ENCODE measurements at places on chromosomes 3 and 15. TPM values are rescaled to one million over a fixed set of nuclear protein-coding genes. Genes with fewer than 3 reads are reported as not detected.

DNA sequence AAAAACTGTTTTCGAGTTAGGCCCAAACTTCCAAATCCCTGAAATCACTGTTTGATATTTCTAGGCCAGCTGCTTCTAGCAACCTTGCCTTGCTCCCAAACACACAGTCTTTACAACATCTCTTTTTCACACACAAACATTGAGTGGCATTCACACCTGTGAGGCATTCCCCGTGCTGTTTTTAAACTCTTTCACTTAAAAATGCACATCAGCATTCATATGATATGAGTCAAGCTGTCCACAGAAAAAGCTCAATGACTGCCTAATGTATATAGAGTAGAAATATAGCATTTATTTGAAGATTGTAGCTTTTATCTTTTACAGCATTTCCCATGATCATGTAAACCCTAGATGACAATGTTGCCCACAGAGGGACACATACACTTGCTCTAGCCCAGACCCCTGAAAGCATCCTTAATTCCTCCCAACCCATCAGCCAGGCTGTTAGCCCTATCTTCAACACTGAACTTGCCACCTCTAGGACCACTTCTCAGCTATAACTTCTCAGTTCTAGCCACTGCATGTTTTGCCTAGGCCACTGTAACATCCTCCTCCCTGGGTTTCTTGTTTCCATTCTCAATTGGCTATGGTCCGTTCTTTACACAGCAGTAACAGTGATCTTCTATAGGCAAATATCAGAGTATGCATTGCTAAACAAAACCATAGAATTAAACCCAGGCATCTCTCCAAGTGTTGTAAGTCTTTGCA is 782.6 kb downstream of the DIPK2A start:
- H3K36me3 ChIP-seq = no peaks in the 10 kb centered on the region
- no peak overlapping the region for H3K27ac ChIP-seq
- H3K4me1 ChIP-seq = no peaks in the 10 kb centered on the region
- no peak for DNase-seq

DNA sequence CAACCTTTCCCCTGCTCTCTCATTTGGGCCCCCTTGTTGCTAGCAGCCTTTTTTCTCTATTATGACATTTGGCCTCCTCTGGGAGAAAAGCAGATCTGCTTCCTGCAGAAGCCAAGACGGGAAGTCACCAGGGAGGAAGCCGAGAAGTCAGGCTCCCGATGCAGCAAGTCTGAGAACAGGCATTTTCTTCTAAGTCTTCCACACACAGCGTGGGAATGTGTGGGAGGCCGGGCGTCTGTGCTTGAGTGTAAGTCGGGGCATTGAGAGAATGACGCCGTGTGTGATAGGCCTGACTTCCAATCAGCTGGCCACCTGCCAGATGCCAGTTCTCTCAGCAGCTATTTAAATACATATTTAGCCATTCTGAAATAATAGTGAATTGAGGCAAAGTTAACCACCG is 75.8 kb upstream of the FAM98B start:
- no peaks in the 10 kb centered on the region for H3K4me1 ChIP-seq
- H3K27me3 ChIP-seq = no peaks in the 10 kb centered on the region

- DNase-seq = no peak
- no peaks in the 10 kb centered on the region for H3K27me3 ChIP-seq
- no peak overlapping the region for H3K27ac ChIP-seq
These were observed 59.4 kb downstream of the HACD2 start for GRCh38 chr3:123525433-123525832.

- H3K27me3 ChIP-seq = no peaks in the 10 kb centered on the region
- no peaks in the 10 kb centered on the region for H3K4me1 ChIP-seq
- no peak for DNase-seq
- H3K36me3 ChIP-seq = no peaks in the 10 kb centered on the region
- no peak overlapping the region for H3K4me3 ChIP-seq
- no peak overlapping the region for H3K27ac ChIP-seq
These were observed 182.8 kb downstream of the THRB start for GRCh38 chr3:24311881-24312280.

- H3K27ac ChIP-seq = no peak overlapping the region
- no peak for DNase-seq
- no peak overlapping the region for H3K4me3 ChIP-seq
- no peaks in the 10 kb centered on the region for H3K4me1 ChIP-seq
- H3K27me3 ChIP-seq = no peaks in the 10 kb centered on the region
- H3K36me3 ChIP-seq = peaks cover 2% of the 10 kb centered on the region
These were observed 17.2 kb downstream of the NXPE3 start for GRCh38 chr3:101796077-101796680.

- H3K4me1 ChIP-seq = no peaks in the 10 kb centered on the region
- DNase-seq = no peak
- no peaks in the 10 kb centered on the region for H3K27me3 ChIP-seq
- H3K4me3 ChIP-seq = no peak overlapping the region
- no peak overlapping the region for H3K27ac ChIP-seq
These were observed 596.6 kb upstream of the NR2F2 start for GRCh38 chr15:95733931-95734330.

GDPGP1 gene
- total RNA-seq = 6.2 TPM

- no peaks in the 10 kb centered on the region for H3K27me3 ChIP-seq
- H3K36me3 ChIP-seq = no peaks in the 10 kb centered on the region
These were observed 51.6 kb upstream of the THUMPD3 start for GRCh38 chr3:9311228-9311627.

DNA sequence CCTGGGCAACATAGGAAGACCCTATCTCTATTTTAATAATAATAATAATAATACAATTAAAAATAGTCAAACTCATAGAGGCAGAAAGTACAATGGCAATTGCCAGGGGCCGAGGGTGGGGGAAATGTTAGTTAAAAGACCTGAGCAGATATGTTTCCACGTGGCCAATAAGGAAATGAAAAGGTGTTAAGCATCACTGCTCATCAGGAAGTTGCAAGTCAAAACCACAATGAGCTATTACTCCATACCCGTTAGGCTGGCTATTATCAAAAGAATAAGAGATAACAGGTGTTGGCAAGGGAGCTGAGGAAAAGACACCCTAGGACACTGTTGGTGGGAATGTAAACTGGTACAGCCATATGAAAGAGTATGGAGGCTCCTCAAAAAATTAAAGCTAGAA is 60.4 kb upstream of the PRSS50 start:
- H3K4me1 ChIP-seq = no peaks in the 10 kb centered on the region
- no peaks in the 10 kb centered on the region for H3K27me3 ChIP-seq
- DNase-seq = no peak
- H3K4me3 ChIP-seq = no peak overlapping the region
- no peaks in the 10 kb centered on the region for H3K36me3 ChIP-seq

GRCh38 chr3:65483480-65483879 is 555.2 kb downstream of the MAGI1 start:
- H3K27me3 ChIP-seq = no peaks in the 10 kb centered on the region
- no peaks in the 10 kb centered on the region for H3K4me1 ChIP-seq
- H3K27ac ChIP-seq = no peak overlapping the region
- H3K36me3 ChIP-seq = no peaks in the 10 kb centered on the region
- H3K4me3 ChIP-seq = no peak overlapping the region

CLDN16 gene
- under 0.01 TPM for total RNA-seq

- peak; percentile 59 for DNase-seq
- no peaks in the 10 kb centered on the region for H3K4me1 ChIP-seq
- no peak overlapping the region for H3K27ac ChIP-seq
- H3K36me3 ChIP-seq = no peaks in the 10 kb centered on the region
- H3K4me3 ChIP-seq = no peak overlapping the region
These were observed 20.2 kb upstream of the BTLA start for GRCh38 chr3:112519424-112520001.

PPP4R2 gene
- 65.6 TPM for total RNA-seq

CNTN4 gene
- 0.51 TPM for total RNA-seq

DNA sequence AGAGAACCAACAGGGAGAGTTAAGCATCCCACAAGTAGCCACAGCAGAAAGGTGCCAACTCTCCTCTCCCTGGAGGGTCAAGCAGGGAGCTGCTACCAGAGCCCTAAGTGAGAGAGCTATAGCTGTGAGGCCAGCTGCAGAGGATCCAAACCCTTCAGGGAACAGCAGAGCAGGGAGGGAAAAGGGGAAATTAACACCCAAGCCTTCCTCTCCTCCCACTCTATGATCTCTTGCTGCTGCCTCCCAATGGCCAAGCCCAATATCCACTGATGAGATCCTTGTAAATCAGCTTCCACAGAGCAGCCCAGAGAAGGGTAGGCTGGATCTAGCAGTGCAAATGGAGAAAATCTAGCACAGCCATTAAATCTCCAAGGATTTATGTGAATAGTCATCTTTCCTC is 68.2 kb upstream of the THBS1 start:
- H3K27ac ChIP-seq = no peak overlapping the region
- H3K4me3 ChIP-seq = no peak overlapping the region
- no peaks in the 10 kb centered on the region for H3K27me3 ChIP-seq
- peaks cover 6% of the 10 kb centered on the region for H3K4me1 ChIP-seq
- no peak for DNase-seq

DNA sequence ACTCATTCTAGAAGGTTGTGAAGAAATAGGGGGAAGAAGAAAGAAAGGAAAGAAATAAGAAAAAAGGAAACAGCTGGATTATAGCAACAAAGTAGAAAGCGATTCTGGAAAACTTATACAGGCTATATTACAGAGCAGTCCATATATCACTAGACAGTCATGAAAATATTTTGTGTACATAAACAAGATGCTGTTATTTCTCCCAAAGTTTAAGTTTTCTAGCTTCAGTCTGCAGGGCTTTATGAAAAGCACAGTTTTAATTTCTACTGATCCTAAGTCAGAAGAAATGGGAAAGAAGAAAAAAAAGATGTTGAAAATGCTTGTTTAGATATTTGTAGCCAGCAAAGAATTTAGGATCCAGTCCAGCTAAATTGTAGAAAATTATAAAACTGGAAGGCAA is 321.4 kb upstream of the NDN start:
- H3K36me3 ChIP-seq = no peaks in the 10 kb centered on the region
- no peaks in the 10 kb centered on the region for H3K4me1 ChIP-seq
- DNase-seq = no peak
- no peaks in the 10 kb centered on the region for H3K27me3 ChIP-seq

RARRES1 gene
- total RNA-seq = 93.3 TPM

- H3K27me3 ChIP-seq = no peaks in the 10 kb centered on the region
- H3K4me3 ChIP-seq = no peak overlapping the region
- no peak overlapping the region for H3K27ac ChIP-seq
- peak; percentile 63 for DNase-seq
- H3K4me1 ChIP-seq = peaks cover 31% of the 10 kb centered on the region
These were observed 258.9 kb downstream of the UACA start for GRCh38 chr15:70504299-70504951.

- H3K27ac ChIP-seq = no peak overlapping the region
- DNase-seq = no peak
- H3K4me3 ChIP-seq = no peak overlapping the region
- no peaks in the 10 kb centered on the region for H3K4me1 ChIP-seq
These were observed 67.4 kb upstream of the OSBPL11 start for GRCh38 chr3:125662675-125663074.

ZDHHC23 gene
- total RNA-seq = 0.77 TPM

- no peaks in the 10 kb centered on the region for H3K27me3 ChIP-seq
- peak overlapping the region; percentile 47 for H3K27ac ChIP-seq
These were observed 45.9 kb downstream of the SUMF1 start for GRCh38 chr3:4421121-4421520.

- no peak overlapping the region for H3K4me3 ChIP-seq
- H3K27me3 ChIP-seq = no peaks in the 10 kb centered on the region
- DNase-seq = peak; percentile 17
These were observed 29.5 kb downstream of the SLCO3A1 start for GRCh38 chr15:91882858-91883586.

GRCh38 chr3:132254076-132254755 is 63.0 kb upstream of the ACP3 start:
- H3K4me1 ChIP-seq = peaks cover 10% of the 10 kb centered on the region
- H3K27me3 ChIP-seq = no peaks in the 10 kb centered on the region
- no peak overlapping the region for H3K27ac ChIP-seq
- no peak overlapping the region for H3K4me3 ChIP-seq
- peak; percentile 5 for DNase-seq

NEO1 gene
- total RNA-seq = 31.6 TPM

DNA sequence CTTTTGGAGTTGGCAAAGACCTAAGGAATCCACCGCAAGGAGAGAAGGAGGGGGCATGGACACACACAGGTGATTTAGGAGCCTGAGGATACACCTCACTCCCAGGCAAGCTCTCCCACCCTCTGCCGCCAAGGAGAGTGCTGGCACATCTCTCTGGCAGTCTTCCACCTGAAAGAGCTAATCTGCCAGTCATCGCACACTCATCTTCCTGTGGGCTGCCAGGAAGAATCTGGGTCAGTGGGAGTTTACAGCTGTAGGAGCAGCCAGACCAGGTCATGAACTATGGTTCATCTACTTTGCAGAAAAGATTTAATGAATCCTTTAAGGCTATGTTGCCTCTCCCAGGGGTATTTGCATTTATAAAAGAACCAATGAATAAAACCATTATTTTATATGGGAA is 170.6 kb upstream of the TSC22D2 start:
- H3K27me3 ChIP-seq = no peaks in the 10 kb centered on the region
- no peak overlapping the region for H3K4me3 ChIP-seq
- peak; percentile 49 for DNase-seq
- peaks cover 2% of the 10 kb centered on the region for H3K36me3 ChIP-seq

DNA sequence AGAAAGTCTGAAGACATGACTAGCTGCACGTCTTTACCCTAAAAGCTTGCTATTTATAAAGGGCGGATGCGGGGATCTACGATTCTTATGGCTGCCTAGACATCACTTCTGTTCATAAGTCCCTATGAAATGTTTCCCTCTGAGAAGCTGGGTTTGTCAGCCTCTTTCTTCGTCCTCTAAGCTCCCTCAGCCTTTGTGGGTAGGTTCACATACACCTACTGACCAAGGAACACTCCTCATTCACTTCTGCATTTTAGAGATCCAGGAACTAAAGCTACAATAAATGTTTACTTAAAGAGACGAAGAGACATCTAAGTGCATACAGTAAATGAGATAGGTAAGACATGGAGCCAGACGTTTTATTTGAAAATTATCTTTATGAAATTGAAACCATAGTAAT is 16.7 kb upstream of the RAMAC start:
- no peaks in the 10 kb centered on the region for H3K27me3 ChIP-seq
- H3K4me3 ChIP-seq = no peak overlapping the region
- H3K27ac ChIP-seq = no peak overlapping the region
- no peak for DNase-seq
- no peaks in the 10 kb centered on the region for H3K4me1 ChIP-seq
- H3K36me3 ChIP-seq = no peaks in the 10 kb centered on the region

- no peaks in the 10 kb centered on the region for H3K27me3 ChIP-seq
- no peaks in the 10 kb centered on the region for H3K4me1 ChIP-seq
These were observed 27.6 kb upstream of the ATP2C1 start for GRCh38 chr3:130866327-130866726.

- no peaks in the 10 kb centered on the region for H3K36me3 ChIP-seq
- H3K4me1 ChIP-seq = peaks cover 4% of the 10 kb centered on the region
- DNase-seq = peak; percentile 28
- no peaks in the 10 kb centered on the region for H3K27me3 ChIP-seq
- peak overlapping the region; percentile 15 for H3K4me3 ChIP-seq
These were observed 161.9 kb downstream of the ATG7 start for GRCh38 chr3:11434017-11434526.

CFAP92 gene
- total RNA-seq = under 0.01 TPM
